ENCODE measurements at places on chromosomes 3 and 15.

GRCh38 chr3:184368586-184369183 is 7.2 kb downstream of the POLR2H start:
- DNase-seq, result no peak

GRCh38 chr15:38954090-38954489 is 389.5 kb upstream of the RASGRP1 start:
- no peak for DNase-seq

- DNase-seq, result no peak
Measured at GRCh38 chr15:32951736-32952464, 234.1 kb downstream of the GREM1 start.

GRCh38 chr15:68809517-68809916 is 11.2 kb downstream of the ANP32A start:
- DNase-seq, result no peak

DNA sequence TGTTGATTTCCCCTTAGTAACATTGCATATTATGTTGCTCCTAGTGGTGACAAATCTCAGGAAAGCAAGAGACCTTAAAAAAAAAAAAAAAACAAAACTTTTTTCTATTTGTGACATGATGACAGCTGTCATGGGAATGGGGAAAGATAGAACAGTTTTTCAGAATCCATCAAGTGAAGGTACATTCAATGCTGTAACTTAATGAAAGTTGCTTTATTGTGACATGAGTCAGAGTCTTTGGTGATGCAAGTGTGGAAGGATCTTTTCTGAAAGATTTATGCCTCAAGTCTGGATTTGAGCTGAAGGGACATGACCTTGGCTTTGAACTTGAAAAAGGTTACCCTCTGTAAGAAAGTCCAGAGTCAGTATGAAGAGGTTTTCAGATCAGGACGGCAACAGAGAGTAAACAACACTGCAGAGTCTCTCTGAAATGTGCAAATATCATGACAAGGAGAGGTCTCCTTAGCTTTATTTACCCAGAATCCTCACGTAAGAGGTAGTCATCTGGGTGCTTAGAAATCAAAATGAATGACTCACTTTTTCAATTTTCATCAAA is 424.7 kb downstream of the CNTN4 start:
- DNase-seq, result no peak

- DNase-seq, result no peak
Measured at GRCh38 chr3:139611528-139611927, 66.2 kb downstream of the NMNAT3 start.

GRCh38 chr15:59360305-59360704 is 12.4 kb downstream of the MYO1E start:
- DNase-seq, result no peak

DNA sequence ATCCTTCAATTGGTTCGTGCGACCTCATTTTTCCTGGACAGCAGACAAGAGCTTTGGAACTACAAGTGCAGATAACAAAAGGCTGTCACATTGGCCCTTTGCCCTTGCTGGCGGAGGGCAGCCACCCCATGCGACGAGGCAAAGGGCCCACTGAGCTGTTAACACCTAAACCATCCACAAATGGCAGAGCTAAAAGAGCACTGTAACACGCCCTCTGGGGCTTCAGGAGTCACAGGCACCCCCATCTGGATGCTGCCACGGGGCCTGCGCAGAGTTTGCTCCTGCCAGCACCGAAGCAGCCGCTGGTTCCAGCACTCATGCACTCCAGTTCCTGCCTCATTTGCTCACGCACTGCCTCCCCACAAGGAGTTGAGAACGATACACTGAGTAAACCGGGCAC is 524.9 kb downstream of the ZNF385D start:
- no peak for DNase-seq

- DNase-seq, result no peak
Measured at GRCh38 chr3:4507024-4507596, 14.0 kb downstream of the ITPR1 start.

DNA sequence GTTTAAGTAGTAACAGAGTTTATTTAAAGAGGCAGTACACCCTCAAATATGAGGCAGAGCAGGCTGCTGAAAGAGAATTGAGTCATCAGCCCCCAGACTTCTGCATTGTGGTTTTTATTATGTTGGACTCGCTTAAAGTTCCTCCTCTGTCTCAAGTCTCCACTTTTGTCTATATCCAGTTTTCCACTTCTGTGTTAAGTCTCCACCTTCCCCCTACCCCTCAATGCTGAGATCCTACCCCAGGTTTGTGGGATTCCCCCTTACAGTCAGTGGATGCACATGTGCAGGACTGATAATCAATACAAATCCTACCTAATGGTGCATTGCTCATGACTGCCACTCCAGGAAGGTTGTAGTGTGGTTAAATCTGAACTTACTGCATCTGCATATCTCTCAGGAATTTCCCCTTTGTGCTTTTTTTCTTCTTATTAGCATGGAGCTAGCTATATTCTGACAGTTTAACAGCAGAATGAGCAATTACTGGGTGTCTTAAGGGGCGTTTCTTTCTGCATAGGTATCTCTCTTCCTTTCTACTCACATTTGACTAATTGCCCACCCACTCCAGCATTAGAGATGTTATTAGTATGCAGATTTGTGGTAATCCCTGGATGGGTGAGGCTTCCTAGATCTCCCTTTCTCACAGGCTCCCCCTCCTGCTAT is 11.9 kb upstream of the CD200R1L start:
- DNase-seq, result no peak

- DNase-seq, result no peak
Measured at GRCh38 chr3:49236226-49236625, 40.8 kb downstream of the C3orf62 start.

DNA sequence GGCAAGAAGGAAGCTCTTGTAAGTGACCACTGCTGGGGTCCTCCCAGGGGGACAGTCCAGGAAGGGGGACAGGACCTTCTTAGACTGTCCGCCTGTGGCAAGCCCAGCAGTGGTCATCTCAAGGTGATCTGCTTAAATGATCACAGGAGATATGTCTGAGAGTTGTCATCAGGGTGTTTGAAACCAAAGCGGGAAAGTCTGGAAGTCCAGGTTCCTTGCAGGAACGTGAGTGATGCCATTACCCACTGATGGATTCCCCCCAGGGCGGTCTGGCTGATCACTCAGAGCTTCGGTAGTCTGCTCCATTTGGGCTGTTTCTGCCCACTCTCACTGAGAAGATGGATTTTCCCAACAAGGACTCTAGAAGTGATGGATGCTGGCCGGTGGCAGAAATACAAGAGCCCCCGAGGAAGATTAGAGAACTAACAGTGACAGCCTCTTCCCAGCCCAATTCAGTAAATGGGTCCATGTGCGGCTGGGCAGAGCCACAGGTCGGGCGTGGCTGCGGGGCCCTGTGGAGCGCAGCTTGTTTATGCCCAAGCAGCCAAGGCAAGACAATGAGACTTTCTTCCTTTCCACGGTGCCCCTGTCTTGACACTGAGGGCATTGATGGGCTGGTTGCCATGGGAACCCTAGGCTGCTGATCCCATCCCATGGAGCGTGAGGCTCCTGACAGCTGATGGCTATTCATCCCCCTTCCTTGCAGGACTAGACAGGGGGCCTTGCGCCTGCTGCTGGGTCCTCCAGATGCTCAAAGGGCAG is 9.5 kb downstream of the PCSK6 start:
- DNase-seq, result no peak

GRCh38 chr3:194344012-194344411 is 7.1 kb downstream of the CPN2 start:
- DNase-seq, result peak; percentile 55

DNA sequence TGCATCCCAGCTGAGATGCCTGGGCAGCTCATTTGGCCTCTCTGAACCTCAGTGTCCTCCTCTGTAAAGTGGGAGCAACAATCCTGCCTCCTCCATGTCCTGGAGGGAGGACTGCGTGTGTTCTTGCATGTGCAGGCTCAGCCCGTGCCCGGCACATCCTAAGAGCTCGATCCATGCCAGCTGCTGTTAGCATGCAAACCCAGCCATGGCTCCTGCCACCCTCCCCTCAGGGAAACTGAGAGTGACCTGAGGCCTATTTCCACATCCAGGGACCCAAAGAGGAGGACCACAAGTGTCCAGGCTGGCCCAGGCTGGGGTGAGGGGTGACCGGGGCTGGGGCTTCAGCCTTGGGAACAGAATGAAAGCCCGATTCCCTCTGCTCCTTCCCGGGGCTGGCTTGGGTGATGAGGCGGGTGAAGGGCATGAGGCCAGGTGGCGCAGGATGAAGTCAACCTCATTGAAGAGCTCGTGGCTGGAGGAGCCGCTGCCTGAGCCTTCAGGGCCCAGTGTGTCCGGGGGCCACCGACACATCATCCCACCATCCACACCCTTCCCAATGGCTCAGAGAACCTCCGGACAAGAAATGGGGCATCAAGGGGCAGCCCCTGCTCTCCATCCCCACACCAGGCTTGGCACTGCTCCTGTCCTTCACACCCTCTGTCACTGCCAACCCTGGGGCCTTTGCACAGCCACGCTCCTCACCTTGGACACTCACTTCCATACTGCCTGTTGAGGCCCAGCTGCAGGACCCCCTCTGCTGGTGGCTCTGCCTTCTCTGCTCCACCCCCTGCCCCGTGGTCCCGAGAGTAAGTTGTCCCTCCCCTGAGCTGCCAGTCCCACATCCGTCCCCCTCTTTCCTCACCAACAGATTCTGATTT is 42.5 kb downstream of the ADAMTS7 start:
- no peak for DNase-seq

DNA sequence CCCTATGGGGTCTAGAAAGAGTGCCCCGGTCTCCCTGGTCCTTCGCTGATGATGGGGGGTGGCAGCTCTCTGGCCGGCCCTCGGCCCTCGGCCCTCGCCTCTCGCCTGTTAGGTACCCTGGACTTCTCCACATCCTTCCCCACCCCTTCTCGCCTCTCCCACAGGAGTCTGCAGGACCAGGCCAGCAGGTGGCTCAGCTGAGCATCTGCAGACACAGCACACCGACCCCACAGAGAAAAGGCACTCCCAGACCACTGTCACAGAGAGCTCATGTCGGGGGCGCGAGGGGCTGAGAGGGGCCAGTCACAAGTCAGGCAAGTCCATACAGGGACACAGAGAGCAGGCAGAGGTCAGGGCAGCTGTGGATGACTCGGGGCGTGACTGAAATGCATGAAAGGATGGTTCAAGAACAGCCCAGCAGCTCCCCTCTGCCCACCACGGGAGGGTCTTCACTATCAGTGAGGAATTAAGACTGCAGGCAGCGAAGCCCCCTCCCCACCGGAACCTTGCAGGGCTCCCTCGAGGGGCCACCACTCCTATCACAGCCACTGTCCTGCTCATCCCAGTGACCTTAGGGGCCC is 181.7 kb upstream of the NSMCE3 start:
- DNase-seq, result no peak

GRCh38 chr3:81863756-81864155 is 102.3 kb upstream of the GBE1 start:
- no peak for DNase-seq

DNA sequence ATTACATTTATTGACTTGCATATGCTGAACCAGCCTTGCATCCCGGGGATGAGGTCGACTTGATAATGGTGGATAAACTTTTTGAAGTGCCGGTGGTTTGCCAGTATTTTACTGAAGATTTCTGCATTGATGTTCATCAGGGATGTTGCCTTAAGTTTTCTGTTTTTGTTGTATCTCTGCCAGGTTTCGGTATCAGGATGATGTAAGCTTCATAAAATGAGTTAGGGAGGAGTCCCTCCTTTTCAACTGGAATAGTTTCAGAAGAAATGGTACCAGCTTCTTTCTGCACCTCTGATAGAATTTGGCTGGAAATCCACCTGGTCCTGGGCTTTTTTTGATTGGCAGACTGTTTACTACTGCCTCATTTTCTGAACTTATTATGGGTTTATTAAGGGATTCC is 250.8 kb downstream of the TBC1D5 start:
- DNase-seq, result no peak

DNA sequence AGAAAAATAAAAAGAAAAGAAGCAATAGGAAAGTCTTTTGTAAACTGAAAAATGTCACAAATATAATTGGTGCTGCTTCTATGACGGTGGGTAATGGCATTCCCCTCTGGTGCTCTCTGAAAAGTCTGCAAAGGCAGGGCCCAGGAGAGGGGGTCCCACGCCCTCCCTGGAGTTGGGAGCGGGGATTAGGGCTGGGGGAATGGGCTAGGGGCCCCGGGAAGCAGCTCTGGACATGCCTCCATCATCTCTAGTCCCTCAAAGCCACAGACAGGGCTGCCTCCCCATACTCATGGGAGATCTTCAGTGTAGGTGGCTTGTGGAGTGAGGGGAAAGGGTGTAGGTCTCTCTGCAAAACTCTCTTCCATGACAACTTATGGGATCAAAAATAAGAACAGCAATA is 7.8 kb upstream of the RHCG start:
- DNase-seq, result no peak

- DNase-seq, result no peak
Measured at GRCh38 chr3:155747286-155747945, 2.5 kb upstream of the PLCH1 start.

DNA sequence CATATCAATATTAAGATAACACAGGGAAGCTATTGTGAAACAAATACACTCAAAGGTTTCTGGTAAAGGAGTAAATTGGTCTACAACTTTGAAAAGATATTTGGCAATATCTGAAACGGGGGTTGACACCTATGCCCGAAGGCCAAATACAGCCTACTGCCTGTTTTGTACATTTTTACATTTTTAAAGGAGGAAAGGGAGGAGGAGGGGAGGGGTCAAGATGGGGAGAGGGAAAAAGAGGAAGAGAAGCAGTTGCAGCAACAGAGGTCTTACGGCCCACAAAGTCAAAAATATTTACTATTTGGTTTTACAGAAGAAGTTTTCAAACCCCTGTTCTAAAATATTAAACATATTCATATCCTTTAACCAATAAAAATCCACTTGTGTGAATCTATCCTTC is 94.2 kb downstream of the FMN1 start:
- DNase-seq, result no peak

GRCh38 chr3:14431452-14431916 is 29.1 kb downstream of the SLC6A6 start:
- DNase-seq, result no peak
